ENCODE measurements at places on chromosomes 6 and 20.
A peak's percentile ranks its signal among the peaks of the same experiment; 100 is the strongest.

DNA sequence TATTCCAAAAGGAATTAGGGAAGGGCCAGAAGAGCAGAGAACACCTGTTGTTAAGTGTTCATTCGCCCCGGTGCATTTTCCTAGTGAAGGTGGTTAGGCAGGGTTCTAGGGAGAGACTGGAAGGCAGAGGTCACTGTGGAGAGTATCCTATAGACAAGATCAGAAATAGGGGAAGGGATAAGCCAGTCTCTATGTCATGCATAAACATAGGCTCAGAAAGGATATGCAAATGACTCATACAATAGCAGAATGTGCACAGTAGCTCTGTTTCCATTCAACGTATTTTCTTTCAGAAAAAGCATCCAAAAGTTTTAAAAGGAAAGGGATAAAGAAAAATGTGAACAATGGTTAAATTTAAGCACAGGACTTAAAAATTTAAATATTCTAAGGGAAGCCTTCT, 47.4 kb downstream of the BMP6 start:
- DNase-seq: no peak

DNA sequence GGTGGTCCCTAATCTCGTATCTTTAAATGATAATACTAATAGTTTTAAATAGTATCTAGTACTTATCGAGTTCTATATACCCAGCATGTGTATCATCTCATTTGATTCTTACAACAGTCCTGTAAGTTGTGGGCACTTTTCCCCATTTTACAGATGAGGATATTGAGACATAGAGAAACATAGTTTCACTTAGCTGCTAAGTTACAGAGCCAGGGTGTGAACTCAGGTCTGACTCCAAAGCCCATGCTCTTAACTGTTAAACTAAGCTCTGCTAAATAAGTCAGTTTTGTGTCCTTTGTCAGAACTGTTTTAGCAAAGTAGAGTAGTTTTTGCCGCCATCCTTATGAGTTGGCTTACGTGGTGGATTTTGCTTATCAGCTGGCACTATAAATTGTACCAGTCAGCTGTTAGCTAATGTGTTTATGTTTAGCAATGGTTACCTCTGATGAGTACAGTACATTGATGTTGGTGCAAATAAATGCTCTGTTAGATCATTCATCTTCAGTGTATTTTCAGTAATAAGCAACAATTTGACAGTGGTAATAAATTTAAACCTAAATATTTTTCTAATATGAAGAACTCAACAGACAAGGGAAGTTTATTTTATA, 12.1 kb downstream of the OGFRL1 start:
- no peak for DNase-seq

GRCh38 chr20:59673288-59673997, 69.1 kb downstream of the PHACTR3 start:
- DNase-seq: no peak

DNA sequence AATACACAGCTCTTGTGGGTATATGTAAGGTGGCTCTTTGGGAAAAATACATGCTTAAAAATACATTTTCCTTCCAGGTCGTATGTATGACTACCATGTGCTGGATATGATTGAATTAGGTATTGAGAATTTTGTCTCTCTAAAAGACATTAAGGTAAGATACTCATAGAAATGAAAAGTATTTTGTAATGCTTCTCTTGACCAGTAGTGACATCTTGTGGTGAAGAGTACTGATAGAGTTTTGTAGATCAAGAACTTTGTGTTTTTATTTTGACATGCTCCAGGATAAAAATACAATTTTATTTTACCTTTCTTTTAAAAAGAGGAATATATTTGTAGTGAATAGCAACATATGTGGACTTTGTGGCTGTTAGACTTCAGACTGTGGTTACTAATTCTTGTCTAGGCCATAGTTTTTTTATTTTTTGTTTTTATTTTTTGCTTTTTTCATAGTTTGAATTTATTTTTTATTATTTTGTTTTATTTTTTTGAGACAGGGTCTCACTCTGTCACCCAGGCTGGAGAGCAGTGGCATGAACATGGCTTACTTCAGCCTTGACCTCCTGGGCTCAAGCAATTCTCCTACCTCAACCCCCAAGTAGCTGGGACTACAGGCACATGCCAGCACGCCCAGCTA, 17.9 kb downstream of the RPF2 start:
- peak; percentile 55 for DNase-seq

DNA sequence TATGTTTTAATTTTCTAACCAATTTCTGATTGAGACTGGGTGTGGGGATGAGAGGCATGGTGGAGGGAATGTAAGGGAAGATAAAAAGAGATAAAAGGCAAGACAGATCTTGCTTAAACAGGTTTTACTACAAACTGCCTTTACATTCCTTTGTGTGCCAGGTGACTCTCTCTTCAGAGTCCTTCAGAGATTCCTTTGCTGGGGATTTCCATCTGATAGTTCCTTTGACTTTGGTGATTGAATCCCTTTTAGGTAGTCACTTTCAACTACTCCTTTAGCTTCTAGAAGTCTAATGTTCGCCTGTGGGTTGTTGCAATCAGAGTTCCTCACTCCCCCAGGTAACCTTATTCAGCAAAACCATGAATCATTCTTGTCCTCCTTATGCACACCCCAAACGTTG, 283.3 kb upstream of the MANEA start:
- DNase-seq: no peak

DNA sequence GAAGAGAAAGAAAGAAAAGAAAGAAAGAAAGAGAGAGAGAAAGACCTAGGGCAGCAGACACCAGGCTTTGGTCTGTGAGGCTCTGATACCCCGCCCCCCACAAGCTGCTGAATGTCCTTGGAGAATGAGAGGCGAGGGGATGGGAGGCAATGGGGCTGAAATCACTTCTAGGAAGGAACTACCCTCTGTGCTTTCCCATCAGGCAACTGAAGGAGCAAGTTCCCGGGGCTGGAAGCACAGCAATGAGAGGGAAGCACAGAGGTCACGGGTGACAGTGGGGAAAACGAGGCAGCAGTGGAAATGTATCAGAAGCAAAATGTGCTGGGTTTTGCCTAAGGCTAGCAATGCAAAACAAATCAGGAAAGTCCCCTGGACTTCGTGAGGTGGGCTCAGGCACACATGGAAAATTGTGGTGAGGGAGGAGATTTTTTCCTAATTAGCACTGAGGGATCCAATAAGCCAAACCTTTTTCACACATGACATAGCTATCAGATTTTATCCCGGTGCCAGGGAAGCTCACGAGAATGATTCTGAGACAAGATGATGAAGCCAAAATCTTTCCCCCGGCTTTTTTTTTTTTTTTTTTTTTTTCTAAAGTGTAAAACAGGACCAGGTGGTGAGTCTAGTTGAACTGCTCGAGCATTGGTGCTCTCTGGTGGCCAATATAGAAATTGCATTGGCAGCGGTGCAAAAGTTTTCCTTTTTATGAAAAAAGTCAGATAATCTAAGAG, 16.8 kb upstream of the ARFGEF2 start:
- peak; percentile 76 for DNase-seq

GRCh38 chr6:5850848-5851255, 155.9 kb downstream of the NRN1 start:
- DNase-seq: no peak

- no peak for DNase-seq
These were observed 154.3 kb downstream of the NFATC2 start for GRCh38 chr20:51388227-51388626.

DNA sequence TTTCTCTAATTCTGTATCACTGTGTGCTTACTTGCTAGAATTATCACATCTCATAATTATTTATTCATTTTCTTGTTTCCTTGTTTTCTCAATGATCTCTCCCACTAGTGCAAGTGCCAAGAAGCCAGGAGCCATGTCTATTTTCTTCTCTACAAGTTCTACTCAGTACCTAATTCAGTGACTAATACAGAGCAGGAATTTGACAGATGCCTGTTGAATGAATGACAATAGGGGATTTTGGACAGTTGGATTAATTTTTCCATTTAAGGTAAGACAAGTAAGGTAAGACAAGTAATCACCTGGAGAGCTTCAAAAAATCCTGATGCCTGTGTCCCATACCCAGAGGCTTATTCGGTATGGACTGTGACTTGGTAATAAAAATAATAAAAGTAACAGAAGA, 81.0 kb downstream of the EDN1 start:
- DNase-seq: no peak

- no peak for DNase-seq
These were observed 97.8 kb downstream of the WDR27 start for GRCh38 chr6:169604076-169604475.

GRCh38 chr6:54981647-54982046, 135.1 kb downstream of the FAM83B start:
- no peak for DNase-seq

GRCh38 chr6:90194371-90194841, 102.2 kb downstream of the BACH2 start:
- no peak for DNase-seq

DNA sequence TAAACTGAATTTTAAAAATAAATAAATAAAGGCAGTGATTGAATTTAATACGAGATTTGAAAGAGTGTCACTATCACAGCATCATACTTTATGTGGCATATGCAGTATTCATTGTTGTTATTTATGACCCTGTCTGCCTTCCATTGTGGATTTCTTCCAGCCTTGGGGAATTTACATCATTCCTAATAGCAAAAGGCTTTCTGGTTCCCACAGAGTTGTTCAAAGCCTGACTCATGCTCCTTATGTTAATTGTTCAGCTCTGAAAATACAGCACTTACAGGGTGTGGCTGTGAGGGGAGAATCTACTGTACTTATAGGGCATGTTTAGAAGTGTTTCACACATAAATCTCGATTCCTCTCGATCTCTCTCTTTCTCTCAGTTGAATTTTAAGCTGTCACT, 54.4 kb downstream of the JAG1 start:
- no peak for DNase-seq

DNA sequence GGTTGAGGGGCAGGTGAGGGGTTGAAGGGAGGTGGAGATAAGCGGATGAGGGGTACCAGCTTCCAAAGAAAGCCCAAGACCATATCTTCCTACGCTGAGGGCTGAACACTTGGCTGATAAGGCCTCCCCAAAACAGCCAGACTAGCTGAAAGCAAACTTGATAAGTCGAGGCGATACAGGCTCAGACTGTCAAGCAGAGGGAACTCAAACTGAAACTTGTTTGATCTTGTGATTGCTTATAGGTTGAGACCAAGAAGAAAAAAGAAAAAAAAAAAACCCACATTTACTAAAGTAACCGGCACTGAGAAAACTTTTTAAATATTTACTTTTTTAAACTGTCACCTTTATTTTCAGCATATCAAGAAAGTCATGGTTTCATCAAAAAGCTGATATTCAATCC, 73.6 kb downstream of the TRERF1 start:
- peak; percentile 47 for DNase-seq

DNA sequence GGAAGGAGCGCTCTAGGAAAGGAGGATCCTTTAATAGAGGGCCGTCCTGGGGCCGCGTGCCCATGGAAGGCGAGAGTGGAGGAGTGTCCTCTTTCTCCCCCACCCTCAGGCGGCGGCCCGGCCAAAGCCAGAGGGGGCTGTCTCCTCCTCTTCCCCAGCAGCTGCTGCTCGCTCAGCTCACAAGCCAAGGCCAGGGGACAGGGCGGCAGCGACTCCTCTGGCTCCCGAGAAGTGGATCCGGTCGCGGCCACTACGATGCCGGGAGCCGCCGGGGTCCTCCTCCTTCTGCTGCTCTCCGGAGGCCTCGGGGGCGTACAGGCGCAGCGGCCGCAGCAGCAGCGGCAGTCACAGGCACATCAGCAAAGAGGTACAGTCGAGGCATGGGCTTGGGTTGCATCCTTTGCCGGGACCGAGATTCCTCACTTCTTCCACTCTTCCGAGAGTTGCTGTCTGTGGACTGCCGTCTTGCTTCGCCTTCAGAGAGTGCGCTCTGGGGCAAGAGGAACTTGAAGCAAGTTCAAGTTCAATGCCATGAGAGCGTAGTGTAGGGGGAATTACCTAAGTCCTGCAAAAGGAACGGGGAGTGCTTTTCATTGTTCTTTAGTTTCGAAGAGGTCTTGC, at the start of gene LAMA2:
TSS of gene LAMA2 (plus strand) at position 148 of the 621 bp plus-strand sequence. CDS start at position 256, 108 bp downstream.
- no peak for DNase-seq

DNA sequence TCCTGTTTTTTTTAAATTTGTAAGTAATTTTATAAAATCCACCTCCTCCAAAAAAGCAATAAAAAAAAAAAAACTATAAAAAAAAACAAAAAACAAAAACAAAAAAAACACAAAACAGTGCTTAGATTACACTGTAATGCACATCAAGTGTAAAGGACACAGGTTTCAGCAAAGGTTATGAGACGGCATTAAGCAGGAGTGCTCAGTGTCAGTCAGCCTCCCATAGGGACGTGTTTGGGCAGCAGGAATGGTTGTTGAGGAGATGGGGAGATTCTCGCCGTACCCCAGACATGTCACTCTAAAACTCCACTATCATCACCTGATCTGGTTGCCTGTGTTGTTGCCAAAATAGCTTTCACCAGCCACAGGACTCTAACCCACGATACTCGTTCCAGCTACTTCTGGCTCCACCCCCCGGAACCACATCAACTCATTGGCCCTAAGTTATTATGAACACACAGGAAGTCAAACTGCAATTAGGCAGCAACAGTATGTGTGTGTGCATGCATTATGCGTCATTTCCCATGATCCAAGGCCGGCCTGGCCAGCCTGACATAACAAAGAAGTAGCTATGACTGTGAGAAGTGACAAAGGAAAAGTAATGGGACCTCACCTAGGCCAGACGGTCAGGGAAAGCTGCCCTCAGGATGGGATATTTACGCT, 28.7 kb downstream of the ECT2L start:
- no peak for DNase-seq

- DNase-seq: no peak
These were observed 130.5 kb downstream of the MRPL14 start for GRCh38 chr6:43996618-43997344.

DNA sequence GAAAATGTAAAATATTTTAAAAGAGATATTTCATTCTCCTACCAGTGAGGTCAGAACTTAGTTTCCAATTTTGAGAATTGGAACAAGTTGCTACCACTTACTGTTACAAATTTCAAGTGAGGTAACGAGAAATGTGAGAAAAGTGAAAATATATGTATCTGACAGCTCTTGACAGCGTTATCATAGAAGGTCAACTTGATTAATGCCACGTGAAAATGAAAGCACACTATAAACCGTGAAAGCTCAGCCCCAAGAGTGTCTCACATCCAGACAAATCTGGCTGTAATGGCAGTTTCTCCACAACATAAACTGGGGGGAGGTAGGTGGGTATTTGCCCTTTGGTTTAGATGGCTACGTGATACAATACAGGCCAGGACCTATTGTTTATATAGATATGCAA, 13.9 kb downstream of the HDGFL1 start:
- no peak for DNase-seq

GRCh38 chr6:80376411-80376810, 269.9 kb downstream of the BCKDHB start:
- DNase-seq: no peak

DNA sequence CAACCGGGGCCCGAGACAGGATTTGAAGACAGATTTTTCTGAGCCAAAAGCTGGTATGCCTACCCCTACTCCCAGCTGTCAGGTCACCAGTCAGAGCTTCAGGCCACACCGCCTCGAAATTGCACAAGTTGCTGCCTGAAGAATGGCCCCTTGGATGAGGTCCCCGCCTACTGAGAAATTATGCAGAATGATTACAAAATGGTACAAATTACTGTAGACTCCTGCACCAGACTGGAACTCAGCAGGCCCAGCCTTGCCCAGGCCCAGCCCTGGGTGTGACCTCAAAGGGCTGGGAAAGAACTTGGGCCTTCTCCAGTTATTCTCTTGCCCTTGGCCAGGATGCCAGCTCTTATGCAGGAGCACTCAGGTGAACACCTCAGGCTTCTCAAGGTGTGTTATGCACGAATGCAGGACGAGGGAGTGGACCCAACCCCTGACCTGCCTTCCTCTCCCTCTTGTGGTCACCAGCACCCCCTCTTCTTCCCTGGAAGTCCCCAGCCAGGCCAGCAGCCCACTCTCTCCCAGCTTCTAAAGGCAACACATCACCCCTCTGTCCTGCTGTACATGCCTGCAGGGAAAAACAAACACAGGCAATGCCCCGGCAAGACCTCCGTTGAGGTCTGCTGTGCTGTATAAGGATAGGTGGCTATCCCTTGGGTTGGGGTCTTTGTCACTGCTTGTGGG, 88.7 kb upstream of the NAA20 start:
- DNase-seq: no peak

Measured in hematopoietic multipotent progenitor cell treated with erythropoietin and hydrocortisone succinate and interleukin-3 and kit ligand, for 8 days (in vitro differentiated cells).